ENCODE measurements at places on chromosomes 2 and 18.

DNA sequence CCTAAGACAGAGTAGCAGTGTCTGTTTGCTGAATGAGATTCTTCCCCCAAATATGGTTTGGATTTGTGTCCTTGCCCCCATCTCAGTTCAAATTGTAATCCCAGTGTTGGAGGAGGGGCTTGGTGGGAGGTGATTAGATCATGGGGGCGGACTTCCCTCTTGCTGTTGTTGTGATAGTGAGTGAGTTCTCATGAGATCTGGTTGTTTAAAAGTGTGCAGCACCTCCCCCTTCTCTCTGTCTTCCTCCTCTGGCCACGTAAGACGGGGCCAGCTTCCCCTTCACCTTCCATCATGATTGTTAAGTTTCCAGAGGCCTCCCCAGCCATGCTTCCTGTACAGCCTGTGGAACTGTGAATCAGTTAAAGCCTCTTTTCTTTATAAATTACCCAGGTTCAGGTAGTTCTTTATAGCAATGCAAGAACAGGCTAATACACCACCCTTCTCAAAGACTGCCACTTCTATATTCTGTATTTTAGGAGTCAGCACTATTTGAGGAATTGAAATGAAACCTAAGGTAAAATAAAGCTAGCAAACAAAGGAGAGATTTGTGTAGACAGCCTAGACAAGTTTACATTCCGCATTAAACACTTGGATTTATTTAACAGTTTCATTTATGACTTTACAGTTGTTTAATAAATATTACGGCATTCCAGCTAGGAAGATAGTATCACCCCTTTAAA, 21.6 kb downstream of the FBXO36 start:
- no peak for ATAC-seq

GRCh38 chr2:117621326-117621725, 193.2 kb upstream of the DDX18 start:
- ATAC-seq: no peak

GRCh38 chr2:105406221-105406620, 7.4 kb upstream of the FHL2 start:
- ATAC-seq: no peak

- no peak for ATAC-seq
These were observed 268.6 kb downstream of the EIPR1 start for GRCh38 chr2:3108710-3109702.

DNA sequence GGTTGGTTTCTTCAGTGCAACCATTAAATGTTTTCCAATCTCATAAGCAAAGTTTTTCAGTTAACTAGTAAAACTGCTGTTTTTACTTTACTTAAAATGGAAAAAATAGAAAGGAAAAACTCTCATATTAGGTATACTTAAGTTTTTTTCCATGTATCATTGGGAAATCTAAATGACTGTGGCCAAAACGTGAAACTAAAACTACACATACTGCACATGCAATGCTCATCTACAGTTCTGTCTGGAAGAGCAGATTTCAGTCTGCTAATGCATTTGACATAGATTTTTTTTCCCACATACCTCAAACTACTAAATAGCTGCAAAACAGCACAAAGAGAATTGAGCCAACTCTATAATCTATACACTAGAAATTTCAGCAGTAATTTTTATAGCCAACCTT, 62.6 kb downstream of the COL5A2 start:
- ATAC-seq: peak; percentile 36

DNA sequence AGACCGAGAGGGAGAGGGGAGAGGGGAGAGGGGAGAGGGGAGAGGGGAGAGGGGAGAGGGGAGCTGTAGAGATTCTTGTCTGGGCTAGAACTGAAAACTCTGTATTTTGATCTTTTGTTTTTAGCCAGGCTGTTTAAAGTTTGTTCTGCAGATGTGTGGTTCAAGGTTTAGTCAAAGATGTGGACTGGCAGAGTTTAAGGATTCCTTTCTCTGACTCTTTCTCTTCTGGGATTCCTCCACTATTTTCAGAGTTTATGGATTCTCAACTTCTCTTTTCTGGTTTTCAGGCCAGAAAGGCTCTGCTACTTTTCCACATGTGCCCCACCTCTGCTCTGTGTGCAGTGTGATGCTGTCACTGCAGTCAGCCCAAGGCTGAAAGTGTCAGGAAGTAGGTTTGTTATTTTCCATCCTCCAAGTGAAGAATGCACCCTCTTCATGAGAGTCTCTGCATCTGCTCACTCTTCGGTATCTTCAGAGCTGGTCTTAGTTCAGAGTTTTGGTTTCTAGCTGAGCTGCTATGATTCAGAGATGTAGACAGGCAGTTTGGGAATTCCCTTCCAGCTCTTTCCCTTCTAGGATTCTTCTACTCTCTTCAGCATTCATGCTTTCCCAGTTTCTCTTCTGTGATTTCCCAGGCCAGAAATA, 130.9 kb upstream of the SMAD7 start:
- no peak for ATAC-seq

DNA sequence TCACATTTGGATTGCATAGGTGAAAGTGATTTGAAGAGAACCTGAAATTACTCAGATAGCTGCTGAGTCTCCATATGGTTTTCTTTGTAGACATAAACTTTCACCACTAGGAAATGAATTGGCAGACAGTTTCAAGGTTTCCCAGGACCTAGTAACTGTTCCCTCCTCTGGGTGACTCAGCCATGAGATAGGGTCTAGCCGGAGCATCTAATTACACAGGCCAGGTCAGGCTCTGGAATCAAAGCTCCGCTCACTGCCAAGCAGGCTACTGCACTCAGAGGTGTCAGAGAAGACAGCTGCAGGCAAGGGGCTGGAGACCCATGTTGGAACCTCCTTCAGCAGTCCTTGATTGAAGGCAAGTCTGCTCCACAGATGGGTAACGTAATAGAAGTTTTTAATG, 429.2 kb downstream of the TNS1 start:
- peak; percentile 88 for ATAC-seq

DNA sequence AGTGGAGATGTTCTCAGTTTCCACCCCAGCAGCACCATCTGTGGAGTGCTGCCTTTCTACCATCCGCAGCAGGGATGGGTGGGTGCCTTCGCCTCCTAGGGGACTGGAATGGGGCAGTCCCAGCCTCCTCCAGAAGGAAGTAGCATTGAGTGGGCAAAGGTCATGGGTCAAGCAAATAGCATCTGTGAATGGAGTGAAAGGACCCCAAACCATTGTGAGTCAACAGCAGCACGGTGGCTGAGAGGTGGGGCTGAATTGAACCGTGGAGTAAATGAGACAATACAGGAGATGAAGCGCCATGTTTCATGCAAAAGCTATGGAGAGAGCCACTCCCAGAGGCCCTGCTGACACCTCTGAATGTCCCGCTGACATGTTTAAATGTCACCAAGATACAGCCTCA, 9.7 kb downstream of the GPR55 start:
- no peak for ATAC-seq

GRCh38 chr18:9211955-9212354, 75.4 kb downstream of the ANKRD12 start:
- ATAC-seq: no peak

DNA sequence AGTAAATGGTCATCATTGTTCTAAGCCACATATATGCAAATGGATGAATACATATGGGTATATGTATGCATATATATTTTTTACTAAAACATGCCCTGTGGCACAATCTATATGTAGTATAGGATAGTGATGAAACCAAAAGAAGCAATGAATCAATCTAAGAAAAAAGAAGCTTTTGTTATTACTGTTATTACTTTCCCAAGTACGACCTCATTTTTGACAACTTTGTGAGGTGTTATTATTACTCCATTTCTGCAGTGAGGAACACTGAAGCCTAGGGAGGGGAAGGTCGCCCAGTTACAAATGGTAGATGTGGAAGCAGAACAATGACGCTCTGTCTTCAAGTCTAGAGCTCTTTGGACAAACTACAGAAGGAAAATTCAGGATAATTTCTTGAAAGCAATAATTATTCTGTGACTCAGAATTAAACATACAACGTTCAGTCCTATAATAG, 38.3 kb downstream of the STAT4 start:
- no peak for ATAC-seq

- ATAC-seq: peak; percentile 47
These were observed 149.2 kb downstream of the FAM210A start for GRCh38 chr18:13577091-13577697.
